EH (cell line): ENCODE measurements at places on chromosomes 4 and X.

DNA sequence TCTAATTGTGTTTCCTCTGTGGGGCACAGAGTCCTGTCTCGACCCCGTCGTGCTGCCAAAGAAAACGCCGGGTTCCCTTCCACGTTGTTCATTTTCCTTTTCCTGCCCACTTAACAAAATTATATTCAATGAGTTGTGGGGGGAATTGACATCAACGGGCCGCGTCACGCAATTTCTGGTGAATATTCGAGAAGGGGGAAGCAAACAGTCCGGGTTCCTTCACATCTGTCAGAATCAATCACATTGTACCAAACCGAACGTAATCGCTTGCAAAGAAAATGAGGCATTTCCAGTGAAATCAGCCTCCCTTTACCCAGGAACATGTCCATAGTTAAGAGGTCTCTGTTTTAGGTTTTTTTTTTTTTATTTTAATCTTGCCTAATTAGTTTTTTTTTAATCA is 243.5 kb downstream of the SHOX start:
- DNase-seq = no peak

GRCh38 chr4:23401572-23401971 is 488.3 kb downstream of the PPARGC1A start:
- no peak for DNase-seq

GRCh38 chr4:156378033-156378665 is 424.5 kb upstream of the CTSO start:
- peak; percentile 69 for DNase-seq

GRCh38 chr4:20512985-20513384 is 187.3 kb upstream of the PACRGL start:
- no peak for DNase-seq

DNA sequence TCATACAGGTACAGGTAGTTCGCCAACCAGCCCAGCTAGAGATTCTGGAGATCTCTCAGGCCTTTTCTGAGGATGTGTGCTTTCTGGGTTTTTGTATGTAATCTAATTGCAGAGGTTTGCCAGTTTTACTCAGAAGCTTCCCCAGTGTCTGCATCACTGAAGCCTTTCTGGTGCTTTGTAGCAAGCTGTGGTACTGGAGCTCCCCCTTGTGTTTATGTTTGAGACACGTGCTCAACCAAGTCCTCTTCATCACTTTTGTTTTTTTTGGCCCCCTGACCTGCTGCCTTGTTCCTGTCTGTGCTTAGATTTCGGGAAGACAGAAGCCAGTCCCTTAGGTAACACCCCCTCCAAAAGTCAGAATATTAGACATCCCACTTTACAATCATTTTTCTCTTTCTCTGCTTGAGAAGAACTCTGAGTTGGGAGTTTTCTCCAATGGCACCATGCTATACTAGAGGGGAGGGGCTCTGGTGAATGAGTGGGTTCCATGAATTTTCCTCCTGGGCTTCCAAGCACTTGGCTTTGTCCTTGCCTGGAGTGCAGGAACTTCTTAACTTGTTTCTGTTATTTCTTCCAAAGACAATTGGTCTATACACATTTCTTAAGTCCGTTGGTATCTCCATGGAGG is 128.4 kb upstream of the TBC1D9 start:
- DNase-seq = peak; percentile 78

DNA sequence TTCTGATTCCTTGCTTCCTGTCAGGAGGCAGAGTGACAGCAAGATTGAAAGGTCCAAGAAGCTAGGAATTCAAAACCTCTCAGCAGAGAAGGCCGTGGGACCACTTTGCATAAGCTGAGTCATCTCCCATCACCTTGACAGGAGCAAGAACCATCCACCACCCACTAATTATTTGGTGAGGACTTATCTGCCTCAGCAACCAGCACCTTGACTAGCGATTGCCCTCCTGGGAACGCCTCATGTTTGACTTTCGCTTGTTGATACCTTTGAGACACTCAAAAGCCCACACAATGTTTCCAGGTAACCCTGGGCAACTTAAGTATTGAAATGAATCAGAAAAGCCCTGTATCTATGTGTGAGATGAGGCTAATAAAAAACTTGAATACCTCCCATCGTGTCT is 233.5 kb upstream of the GYPA start:
- no peak for DNase-seq
